ENCODE measurements at places on chromosomes 6 and 20.

DNA sequence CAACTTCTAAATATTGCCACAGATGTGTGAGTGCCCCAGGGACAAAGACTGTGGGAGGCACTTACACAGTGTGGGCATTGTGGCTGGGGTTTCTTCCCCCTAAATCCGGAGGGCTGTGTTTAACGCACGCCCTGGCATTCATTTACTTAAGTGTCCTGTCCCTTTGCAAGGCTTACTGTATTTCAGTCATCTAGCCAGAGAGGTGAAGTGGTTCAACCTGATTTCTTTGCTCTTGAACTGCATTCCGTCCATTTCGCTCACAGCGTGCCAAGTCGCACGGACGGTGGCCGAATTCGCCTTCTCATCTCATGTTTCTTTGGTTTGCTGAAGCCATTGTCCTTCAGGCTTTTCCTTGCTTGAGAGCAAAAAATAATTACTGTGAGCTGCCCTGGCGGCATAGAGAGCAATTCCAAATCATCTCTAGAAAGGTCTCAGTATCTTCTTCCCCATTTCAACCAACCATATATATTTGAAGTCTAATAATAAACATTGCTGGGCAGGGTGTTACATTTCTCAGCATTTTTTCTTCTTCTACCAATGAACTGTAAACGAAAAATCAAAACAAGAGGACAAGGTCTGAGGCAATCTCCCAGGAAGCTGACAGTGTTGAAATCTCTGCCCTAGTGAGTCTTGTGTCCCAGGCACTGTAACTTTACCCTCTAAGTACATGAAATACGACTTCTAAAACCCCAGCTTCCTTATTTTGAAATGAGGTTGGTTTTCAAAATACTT is 16.9 kb downstream of the SYTL3 start:
- no peak for DNase-seq

- no peak for DNase-seq
These were observed 3.7 kb upstream of the MMP9 start for GRCh38 chr20:46004889-46005473.

- DNase-seq: no peak
These were observed 110.4 kb upstream of the ARMC2 start for GRCh38 chr6:108737594-108738546.

DNA sequence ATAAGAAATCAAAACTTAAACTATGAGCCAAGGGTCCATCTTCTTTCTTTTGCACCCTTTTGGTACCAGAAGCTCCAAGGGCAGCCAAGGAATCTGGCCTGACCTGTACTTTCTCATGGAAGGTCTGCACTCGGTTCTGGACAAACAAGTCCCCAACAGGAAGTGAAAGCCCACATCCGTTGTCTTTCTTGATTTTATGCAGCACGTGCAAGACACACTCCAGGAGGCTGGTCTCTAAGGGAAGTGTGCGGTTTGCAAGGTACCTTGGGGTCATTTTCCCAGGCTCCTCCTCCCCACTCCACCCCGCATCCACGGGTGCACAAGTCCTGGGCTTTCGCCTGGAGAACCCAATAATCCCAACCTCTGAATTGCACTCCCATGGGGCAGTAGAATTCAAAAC is 101.9 kb downstream of the NFATC2 start:
- no peak for DNase-seq

- DNase-seq: no peak
These were observed 85.6 kb downstream of the PFDN4 start for GRCh38 chr20:54293526-54293925.

- DNase-seq: no peak
These were observed 9.4 kb downstream of the TFAP2A start for GRCh38 chr6:10405513-10405900.

DNA sequence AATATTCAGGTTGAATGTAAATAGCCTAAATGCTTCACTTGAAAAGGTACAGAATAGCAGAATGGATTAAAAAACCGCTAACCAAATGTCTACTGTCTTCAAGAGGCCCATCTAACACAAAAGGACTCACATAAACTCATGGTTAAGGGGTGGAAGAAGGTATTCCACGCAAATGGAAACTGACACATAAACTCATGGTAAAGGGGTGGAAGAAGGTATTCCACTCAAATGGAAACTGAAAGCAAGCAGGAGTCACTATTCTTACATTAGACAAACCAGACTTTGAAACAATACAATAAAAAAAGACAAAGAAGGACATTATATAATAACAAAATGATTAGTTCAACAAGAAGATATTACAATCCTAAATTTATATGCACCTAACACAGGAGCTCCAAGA is 38.3 kb upstream of the PKIB start:
- no peak for DNase-seq

DNA sequence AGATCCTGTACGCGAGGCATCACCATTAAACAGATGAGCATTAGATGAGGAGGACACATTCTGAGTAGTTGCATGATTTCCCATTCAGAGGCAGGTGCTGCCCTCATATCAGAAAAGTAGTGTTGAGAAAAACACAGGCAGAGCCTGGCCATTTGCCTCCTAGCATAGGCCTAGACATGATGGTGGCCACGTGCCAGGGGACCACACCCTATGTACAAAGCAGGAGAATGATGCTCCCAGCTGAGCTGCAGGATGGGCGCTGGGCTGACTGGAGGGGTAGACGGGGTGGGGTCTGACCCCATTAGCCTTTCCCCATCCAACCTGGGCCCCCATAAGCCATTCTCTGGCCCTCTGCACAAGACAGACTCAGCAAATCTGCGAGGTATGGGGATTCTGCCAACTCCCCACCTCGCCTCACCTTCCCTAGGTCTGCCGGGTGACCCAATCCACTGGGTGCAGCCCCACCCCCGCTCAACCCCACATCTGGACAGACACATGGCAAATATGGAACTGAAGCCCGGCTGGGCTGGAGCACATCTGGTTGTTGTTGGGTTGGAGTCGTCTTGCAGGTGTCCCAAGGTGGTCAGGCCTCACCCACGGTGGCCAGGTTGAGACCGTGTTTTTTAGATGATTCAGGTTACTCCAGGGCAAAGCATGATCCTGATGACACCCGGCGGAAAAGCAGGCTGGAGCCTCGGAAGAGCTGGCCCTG is 13.9 kb downstream of the PI16 start:
- DNase-seq: no peak

- DNase-seq: no peak
These were observed 190.3 kb downstream of the TAF4 start for GRCh38 chr20:61875221-61875885.

DNA sequence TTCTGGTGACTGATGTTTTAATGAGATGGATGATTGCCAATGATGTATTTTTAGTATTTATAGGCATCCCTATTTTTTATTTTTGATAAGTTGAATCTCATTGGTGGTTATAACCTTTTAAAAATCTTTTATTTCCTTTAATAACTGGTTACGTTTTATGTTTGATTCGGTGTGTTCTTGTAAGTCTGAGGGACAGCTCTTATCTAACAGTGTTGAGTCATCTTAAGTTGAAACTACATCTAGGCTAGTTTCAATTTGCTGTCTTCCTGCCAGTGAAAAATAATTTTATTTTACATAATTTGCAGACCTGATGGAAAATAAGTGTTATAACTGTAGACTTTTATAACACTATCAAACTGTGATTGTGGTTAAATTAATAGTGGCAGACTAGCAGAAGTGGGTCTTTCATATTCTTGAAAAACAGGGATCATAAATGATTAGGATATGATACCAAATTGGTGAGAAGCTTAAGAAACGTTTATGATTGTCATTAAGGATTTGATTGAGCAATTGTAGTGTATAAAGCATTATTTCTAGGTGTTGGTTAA is 4.6 kb downstream of the AFDN start:
- no peak for DNase-seq

DNA sequence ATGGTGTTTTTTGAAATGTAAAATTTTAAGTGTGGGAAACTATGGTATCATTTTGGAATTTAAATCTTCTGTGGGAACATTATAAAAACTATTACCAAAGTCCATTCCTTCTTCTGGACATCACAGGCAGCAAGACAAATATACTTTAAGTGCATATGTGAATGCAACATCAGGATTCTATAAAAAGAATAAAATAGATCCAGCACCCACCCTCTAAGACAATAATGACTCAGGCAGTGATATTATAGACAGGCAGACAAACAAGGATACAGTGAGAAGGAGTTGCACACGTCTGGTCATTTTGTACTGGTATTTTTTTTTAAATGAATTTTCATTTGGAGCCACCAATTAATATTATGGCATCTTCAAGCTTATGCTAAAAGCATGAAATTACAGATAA is 21.1 kb upstream of the NEDD9 start:
- DNase-seq: no peak

DNA sequence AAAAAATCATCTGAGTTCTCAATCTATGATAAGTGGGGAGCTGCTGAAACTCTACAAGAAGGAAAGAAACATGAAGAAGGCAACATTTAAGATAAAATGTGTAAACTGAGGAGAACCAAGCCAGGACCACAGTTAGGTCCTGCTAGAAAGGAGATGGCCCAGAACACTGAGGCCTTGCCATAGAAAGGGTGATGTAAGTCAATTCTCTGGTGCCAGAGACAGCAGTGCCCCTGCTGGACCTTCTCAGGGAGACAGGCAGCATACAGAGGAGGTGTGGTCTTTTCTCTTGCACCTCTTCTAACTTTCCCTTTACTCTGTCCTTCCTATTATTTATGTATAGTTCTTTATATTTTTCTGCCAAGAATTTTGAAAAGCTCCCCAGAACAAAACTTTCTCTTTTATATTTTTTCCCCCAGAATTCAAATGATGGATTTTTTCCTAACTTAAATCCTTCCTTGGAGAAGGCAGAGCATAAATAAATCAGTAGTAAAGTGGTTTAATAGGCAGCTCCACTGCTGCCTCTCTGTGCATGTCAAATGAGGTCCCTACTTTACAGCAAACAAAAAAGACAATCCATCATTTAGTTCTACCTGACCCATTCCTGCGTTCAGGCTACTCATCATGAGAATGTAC is 9.0 kb downstream of the UQCC2 start:
- DNase-seq: no peak

GRCh38 chr6:118123503-118124037 is 216.5 kb downstream of the SLC35F1 start:
- DNase-seq: no peak
